ENCODE measurements at places on chromosomes 6 and 20.

DNA sequence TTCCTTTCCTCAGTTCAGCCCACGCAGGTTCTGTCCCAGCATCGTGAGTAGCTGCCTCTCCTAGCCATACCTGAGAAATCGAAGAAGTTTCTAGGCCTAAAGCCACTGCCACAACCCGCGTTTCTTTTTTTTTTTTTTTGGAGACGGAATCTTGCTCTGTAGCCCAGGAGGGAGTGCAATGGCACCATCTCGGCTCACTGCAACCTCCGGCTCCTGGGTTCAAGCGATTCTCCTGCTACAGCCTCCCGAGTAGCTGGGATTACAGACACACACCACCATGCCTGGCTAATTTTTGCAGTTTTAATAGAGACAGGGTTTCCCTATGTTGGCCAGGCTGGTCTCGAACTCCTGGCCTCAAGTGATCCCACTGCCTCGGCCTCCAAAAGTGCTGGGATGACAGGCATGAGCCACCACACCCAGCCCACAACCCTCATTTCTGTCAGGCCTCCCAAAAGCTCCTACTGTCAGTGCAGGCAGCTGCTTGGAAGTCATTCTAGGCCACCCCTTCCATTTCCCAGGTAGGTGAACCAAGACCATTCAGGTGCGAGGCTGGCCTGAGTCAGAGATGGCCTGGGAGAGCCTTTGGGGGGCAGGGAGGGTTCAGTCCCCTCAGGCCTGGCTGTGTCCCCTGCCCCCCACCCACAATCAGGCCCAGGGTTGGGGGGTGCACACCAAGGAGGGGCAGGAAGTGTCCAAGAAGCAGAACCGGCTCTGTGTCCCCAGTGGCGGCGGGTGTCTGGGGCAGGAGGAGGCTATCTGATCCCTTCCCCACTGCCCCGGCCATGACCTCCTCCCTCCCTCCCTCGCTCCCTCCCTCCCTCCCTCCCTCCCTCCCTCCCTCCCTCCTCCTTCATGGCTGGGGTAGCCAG, 47.2 kb downstream of the NOL4L start:
- DNase-seq: no peak

GRCh38 chr20:64038224-64038564, 2.2 kb downstream of the C20orf204 start:
- no peak for DNase-seq

DNA sequence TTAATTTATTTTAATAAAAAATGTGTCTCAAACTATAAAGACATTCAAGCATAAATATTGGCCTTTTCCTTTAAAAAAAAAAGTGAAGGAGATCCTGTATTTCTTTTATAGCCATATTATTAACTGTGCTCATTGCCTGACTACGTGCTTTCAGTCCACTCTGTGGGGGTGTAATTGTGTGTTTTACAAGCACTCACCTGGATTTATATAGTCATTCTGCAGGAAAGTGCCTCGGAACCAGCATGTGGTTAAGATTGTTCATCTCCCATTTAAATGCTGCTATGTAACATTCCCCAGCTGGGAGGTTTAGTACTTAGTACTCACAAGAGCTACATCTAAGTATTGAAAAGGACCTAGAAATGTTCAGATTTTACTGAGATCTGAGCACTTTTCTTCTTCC, 47.9 kb upstream of the SLC22A16 start:
- DNase-seq: no peak

DNA sequence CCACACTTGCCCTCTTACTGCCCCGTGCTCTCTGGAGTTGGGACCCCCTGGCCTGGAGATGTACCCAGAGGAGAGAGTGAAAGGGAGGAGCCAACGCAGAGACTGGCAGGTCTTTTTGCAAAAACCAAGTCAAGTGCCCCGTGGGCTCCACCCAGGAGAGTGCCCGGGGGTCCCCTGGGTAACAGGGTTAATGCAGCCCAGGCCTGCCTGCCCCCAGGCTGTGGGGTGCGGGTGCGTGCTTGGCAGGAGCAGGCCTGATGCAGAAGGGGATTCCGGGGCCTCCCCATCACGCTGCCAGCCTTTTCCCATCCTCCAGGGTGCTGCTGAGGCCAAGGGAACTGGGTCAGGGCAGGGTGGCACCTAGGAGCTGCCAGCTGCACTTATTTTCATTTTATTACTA, 184.4 kb downstream of the ERMARD start:
- no peak for DNase-seq

- no peak for DNase-seq
Observed at GRCh38 chr6:132179955-132180354, 221.3 kb downstream of the MOXD1 start.

GRCh38 chr20:34337544-34337943, 25.5 kb upstream of the ITCH start:
- DNase-seq: no peak

DNA sequence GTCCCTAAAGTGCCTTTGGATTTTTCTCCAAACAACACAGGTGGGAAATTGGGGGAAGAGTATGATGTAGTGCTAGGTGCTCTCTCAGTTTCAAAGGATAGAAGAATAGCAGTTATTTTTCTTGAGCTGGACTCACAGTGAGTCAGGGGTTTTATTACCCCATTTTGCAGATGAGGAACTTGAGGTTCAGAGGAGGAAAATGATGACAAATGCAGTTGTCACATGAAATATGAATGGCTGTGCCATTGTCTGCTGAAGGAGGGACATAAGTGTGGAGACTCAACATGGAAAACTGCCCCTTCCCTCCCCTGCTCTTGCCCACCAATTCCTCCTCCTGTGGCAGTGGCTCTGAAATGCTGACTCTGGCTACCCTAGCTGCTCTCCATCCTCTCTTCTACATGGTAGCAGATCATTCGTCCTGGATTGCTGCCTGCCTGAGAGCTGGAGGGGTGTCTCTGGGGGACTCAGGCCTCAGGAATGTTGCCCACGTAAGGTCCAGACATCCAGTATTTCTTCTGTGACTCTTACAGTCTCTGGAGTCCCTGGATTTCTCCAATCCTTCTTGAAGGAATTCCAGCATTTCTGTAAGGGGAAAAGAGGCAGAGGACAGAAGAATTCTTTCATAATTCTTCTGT, 37.6 kb upstream of the EPB41L1 start:
- no peak for DNase-seq

DNA sequence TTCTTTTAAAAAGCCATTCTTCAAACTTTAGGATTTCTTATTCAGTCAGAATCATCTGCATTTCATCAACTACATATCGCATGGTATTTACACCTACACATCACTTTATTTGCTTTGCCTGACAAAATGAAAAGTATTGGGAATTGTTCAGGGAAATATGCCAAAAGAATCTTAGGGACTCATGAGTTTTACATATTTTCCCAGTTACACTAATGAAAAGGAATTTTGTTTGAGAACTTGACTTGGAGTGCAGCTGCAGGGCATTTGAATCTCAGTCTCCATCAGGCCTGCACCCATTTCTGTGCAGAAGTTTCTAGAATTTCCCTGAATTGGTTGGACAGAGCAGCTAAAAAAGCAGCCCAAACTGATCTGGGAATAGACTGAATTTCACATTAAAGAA, 65.3 kb downstream of the MTHFD1L start:
- no peak for DNase-seq

DNA sequence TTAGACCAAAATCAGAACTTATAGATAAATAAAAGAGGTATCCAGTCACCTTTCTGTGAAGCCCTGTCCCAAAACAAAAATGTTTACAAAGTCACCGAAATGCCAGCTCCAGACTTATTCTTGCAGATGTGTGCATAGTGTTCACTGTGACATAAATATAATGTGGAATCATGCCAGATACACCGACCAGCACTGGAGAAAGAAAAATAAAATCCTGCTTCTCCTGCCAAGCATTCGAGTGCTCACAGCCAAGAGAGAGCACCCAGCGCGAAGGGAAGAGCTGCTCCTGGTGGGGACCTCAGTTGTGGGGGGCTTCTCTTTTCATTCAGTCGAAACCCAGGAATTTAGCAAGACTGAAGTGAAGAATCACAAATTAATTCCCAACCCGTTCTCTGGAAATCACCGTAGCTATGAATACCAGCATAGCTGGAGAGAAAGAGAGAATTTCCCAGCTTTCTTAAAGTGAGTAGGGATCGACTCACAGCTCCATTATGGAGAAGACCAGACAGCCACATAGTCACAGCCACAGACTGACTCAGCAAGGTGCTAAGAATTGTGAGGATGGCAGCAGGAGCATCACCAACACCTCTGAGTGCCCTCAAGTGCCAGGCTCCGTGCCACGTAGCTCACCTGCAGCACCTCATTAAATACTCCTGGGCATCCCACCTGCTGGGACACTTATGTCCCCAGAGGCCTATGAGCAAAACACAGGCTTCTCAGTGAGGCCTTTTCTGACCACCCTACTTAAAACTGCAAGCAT, 33.2 kb downstream of the BFSP1 start:
- DNase-seq: no peak

DNA sequence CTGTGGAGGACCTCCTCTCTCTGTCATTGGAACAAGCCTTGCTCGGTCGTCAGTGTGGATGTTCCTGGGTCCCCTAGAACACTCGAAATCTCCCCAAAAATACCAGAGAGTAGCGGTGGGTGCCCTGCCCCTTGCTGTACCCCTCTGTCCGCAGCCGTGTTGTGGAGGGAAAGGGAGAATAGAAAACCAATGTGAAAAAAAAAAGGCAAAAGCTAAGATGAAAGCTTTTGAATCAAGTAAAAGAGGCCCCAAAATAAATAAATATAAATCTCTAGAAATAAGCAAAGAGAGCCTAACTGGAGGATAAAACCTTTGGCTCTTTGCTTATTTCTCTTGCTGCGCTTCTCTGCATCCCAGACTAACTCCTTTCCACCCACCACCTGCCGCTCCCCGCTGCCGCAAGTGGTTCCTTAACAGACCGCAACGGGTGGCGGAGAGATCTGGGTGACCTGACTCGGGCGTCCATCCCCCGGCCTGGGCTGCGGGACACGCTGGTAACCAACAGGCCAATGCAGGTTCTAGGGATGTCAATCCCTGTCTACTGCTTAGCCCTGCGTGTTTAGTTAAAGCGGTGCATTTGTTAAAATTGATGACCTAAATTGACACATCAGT, 110.0 kb downstream of the GPX5 start:
- no peak for DNase-seq

- DNase-seq: no peak
Observed at GRCh38 chr6:143039548-143039947, 21.1 kb upstream of the AIG1 start.

GRCh38 chr20:24503352-24503931, 34.0 kb downstream of the SYNDIG1 start:
- DNase-seq: no peak

DNA sequence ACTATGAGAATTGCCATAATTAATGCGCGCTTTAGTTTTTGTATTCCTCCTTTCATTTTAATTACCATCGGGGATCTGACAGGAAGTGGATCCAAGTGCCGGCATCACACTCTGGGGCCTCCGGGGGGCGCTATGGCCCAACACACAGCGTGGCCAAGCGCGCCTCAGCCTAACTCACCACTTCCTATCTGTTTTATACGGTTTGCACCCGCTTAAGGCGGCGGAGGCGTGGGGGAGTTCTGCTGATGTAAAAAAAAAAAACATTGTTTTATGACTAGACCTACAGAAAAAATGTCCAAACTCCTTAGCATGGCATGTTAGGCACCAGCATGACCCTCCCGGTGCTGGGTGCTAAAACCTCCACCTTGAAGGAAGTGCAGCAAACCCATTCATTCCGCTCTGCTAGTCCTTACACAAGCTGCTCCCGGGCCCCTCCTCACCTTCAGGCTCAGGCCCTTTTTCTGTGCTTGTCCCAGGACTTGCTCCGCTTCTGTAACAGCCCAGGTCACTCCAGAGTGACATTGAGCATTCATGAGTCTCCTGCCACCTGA, 4.5 kb upstream of the EBF4 start:
- no peak for DNase-seq

GRCh38 chr20:58891718-58892140, 39.2 kb downstream of the GNAS start:
- no peak for DNase-seq

- DNase-seq: no peak
Observed at GRCh38 chr6:154638369-154638768, 94.8 kb upstream of the SCAF8 start.

GRCh38 chr6:39214846-39215639, 14.2 kb downstream of the KCNK5 start:
- DNase-seq: no peak

DNA sequence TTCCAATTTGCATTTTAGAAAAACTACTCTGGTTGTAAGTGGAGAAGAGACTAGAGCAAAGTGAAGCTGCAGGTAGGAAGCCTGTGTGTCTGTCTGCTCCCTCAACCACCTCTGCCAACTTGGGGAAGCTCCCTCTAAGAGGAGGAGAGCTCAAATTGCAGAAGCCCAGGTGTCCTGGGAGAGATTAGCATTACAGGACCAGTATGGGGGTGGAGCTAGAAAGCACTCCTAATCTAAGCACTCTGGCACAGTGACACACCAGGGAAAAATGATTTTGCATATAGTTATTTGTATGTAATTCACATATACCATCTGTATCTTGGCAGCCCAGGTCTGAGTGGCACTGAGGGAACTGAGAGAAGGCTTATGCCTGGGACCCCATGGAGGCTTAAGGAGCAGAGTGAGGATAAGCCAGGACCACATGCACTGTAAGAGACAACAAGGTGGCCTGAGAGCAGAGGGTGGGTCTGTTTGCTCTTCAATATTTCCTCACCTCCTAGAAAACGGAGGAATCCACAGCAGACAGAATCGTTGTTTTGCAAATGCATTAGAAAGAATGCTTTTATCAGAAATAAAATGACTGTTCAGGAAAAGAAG, 13.6 kb downstream of the GSTA2 start:
- no peak for DNase-seq

DNA sequence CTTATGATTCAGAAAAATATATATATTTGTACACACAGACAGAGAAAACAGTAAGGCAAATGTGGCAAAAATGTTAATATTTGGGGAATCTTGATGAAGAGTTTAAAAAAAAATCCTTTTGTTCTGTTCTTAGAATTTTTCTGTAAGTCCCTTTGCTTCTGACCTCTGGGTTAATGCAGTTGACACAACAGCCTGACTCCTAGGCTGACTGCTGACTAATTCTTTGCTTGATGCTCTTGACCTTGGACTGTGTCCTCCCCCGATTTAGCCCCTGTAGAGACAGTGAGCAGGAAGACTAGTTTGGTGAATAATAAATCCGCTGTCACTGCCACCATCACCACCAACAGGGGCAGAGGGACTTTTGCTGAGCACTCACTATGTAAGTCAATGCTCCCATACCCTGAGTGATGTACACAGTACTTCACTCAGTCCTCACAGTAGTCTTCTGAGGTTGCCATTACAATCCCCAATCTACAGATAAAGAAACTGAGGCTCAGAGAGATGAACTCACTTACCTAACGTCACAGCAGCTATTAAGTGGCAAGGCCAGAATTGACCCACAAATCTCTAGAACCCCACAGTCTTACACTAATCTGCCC, 71.7 kb downstream of the SNX5 start:
- DNase-seq: no peak

DNA sequence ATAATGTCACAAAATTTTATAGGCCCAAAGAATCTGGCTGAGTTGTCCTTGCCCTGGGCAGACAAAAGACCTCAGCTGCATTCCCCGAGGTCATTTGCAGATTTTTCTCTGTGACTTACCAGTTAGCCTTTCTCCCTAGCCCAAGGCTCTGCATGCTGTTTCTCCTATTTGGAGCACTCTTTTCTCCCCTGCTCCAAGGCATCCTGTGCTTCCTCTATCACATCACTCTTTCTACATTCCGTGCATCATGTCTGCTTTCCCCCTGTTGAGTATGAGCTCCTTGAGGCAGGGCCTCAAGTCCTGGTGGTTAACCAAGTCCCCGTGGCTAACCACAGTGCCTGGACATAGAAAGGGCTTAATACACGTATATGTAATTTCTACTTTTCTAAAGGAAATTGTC, 593 bp upstream of the GSTA3 start:
- DNase-seq: no peak

- DNase-seq: no peak
Observed at GRCh38 chr20:813390-813789, 20.1 kb upstream of the FAM110A start.

All from cortex of kidney (tissue), 1 donor.